Astrocyte (in vitro differentiated cells and primary cell): ENCODE measurements at places on chromosomes 1 and 21. TPM values are rescaled to one million over a fixed set of nuclear protein-coding genes. Genes with fewer than 3 reads are reported as not detected.
A peak's percentile ranks its signal among the peaks of the same experiment; 100 is the strongest.

DNA sequence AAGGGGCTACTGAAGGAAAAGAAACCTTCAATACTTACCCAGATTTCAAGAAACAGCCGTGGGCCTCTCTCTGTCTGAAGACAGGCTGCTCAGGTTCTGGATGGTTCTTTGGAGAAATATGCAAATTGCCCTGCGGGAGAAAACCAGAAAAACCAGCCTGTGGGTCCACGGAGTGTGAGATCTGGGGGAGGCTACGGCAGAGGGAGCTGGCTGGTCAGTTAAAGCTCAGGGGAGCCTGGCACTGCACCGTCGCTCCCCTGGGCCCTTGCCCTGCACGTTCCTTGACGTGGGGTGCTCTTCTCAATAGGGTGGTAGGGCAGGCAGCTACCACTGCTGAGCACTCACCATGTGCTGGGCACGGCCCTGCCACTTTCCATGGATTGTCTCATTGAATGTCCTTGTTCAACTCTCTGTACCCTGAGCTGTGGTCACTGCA, 12.7 kb downstream of the TMCO4 start:
- DNase-seq, result no peak

- DNase-seq, result no peak
Measured at GRCh38 chr1:101283443-101283842, 46.6 kb downstream of the S1PR1 start.

SFN gene
- total RNA-seq, result 5.5 and 14.5 TPM in 2 replicates

- DNase-seq, result peak; percentile 37
Measured at GRCh38 chr21:37711836-37712568, 204.3 kb downstream of the KCNJ6 start.

OR2T11 gene
- not detected in 2 replicates for total RNA-seq

KDF1 gene
- total RNA-seq, result 0.22 and 0.54 TPM in 2 replicates

DNA sequence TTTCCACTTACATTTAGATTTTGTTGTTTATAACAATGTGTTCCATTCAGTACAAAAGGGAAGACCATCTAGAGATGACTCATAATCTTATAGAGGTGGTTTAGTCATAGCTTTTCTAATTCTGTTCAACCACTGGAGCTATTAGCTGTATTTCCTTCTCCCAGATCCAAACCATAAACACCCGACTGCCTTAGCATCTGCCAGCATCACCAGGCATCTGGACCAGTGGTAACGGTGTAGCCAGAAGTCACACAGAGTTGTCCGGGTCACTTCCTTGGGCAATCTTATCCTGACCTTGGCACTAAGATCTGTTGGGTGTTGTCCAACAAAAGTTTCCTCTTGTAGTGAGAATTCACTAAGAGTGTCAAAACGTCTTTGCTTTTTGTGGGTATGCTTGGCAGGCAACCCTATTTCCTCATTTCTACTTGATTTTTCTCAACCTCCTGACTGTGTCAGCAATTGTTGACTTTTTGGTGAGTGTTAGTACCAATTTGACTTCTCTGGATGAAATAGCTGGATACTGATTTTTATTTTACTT, 372.1 kb upstream of the B3GALT2 start:
- peak; percentile 89 for DNase-seq

ADGRL4 gene
- total RNA-seq, result 18.7 and 19.6 TPM in 2 replicates

TMCO4 gene
- total RNA-seq, result 1.8 and 2.4 TPM in 2 replicates

PBXIP1 gene
- 89.2 and 96.4 TPM in 2 replicates for total RNA-seq

- DNase-seq, result no peak
Measured at GRCh38 chr1:40803447-40803846, 19.9 kb downstream of the KCNQ4 start.

FAM72A gene
- total RNA-seq, result 8.4 and 8.8 TPM in 2 replicates

GRCh38 chr1:2088458-2088857, 38.2 kb downstream of the PRKCZ start:
- peak; percentile 65 for DNase-seq

- DNase-seq, result peak; percentile 44
Measured at GRCh38 chr1:149917571-149918144, at the start of gene SV2A. SV2A (minus strand) TSS chr1:149917844; CDS start chr1:149913840, 4,004 bp downstream.

PAQR6 gene
- 6.4 and 7.2 TPM in 2 replicates for total RNA-seq

PSRC1 gene
- 4.5 and 7.7 TPM in 2 replicates for total RNA-seq

DNA sequence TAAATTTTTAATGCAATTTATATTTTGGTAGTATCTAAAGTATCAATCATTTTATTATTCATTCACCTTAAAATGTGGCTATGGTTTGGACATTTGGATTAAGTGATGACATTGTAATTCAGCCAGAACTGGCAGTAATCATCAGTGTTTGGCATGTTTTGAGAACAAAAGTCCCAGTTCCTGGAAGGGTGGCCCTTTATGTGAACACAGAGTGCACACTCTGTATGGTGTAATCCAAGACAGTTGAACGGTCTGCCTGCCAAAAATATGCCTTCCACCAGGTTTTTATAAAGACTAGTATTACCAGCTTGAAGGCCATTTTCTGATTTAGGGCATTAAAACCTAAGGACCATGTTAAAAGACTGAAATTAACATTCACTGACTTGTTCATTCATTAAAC, 448.7 kb downstream of the LTN1 start:
- no peak for DNase-seq

ERICH3 gene
- not detected in 2 replicates for total RNA-seq

TRIM67 gene
- 0.89 and 1.1 TPM in 2 replicates for total RNA-seq

GRCh38 chr1:240417317-240417716, 194.6 kb downstream of the GREM2 start:
- DNase-seq, result no peak
